ENCODE measurements at places on chromosomes 1 and 21.

DNA sequence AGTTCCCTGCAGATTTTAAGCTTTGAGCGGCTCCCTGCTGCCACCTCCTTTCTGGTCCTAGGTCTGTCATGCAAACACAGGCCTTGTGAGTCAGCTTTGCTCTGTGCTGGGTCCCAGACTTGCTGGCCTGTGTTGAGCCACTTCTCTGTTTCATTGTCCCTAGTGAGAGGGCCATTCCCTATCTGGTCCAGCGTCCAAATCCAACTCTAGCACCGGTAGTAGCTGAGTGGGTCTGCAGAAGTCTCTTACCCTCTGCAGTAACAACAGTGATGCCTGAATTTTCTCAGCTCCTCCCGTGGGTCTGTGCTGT lies 5.8 kb downstream of the TTC22 start:
- DNase-seq: no peak
- no peak overlapping the region for H3K27ac ChIP-seq
- H3K4me3 ChIP-seq: no peak overlapping the region
- no peaks in the 10 kb centered on the region for H3K36me3 ChIP-seq
- H3K4me1 ChIP-seq: no peaks in the 10 kb centered on the region

GRCh38 chr1:110341146-110341871 lies 2.1 kb downstream of the RBM15 start:
- H3K27me3 ChIP-seq: no peaks in the 10 kb centered on the region
- no peak overlapping the region for H3K4me3 ChIP-seq
- DNase-seq: no peak
- peaks cover 37% of the 10 kb centered on the region for H3K36me3 ChIP-seq
- no peak overlapping the region for H3K27ac ChIP-seq

DNA sequence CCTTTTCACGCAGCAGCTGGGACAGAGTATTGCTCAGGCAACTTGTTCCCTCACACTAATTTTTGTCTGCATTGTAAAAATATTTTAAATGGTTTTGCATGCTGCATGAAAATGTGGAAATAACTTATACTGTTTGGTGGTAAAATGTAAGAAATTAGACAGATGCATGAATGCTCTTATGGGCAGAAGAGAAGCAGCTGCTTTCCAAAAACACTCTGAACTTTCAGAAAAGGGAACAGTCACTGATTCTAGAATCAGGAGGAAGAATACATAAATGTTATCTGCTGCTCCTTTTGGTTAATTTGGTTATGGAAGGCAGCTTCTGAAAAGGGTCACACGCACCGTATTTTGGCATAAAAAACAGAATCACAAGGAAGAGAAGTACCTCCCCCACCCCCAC lies 87.0 kb upstream of the RUNX1 start:
- no peak overlapping the region for H3K4me3 ChIP-seq
- no peaks in the 10 kb centered on the region for H3K4me1 ChIP-seq
- H3K36me3 ChIP-seq: no peaks in the 10 kb centered on the region
- H3K27ac ChIP-seq: no peak overlapping the region
- no peak for DNase-seq

- DNase-seq: no peak
- H3K27me3 ChIP-seq: no peaks in the 10 kb centered on the region
- no peak overlapping the region for H3K4me3 ChIP-seq
- H3K4me1 ChIP-seq: no peaks in the 10 kb centered on the region
- no peaks in the 10 kb centered on the region for H3K36me3 ChIP-seq
Observed at GRCh38 chr1:68121536-68121935, 71.1 kb upstream of the DIRAS3 start.

GRCh38 chr1:197599789-197600188 lies 175.5 kb downstream of the DENND1B start:
- H3K36me3 ChIP-seq: no peaks in the 10 kb centered on the region
- no peaks in the 10 kb centered on the region for H3K27me3 ChIP-seq
- DNase-seq: no peak
- no peaks in the 10 kb centered on the region for H3K4me1 ChIP-seq
- H3K4me3 ChIP-seq: no peak overlapping the region

DNA sequence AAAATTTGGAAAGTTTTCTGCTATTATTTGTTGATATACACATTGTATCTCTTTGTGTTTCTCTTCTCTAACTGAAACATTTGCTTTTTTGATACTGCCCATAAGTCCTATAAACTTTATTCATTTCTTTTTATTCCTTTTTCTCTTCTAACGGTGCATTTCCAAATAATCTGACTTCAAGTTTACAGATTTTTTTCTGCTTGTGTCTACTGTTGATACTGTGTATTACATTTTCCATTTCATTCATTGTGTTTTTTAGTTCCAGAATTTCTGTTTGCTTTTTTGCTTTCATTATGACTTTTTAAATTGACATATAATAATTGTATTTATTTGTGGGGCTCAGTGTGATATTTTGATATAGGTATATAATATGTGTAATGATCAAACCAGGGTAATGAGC lies 38.3 kb upstream of the PLA2G2A start:
- peaks cover 3% of the 10 kb centered on the region for H3K36me3 ChIP-seq
- H3K4me3 ChIP-seq: no peak overlapping the region
- no peak for DNase-seq
